Neural progenitor cell (in vitro differentiated cells): ENCODE measurements at places on chromosomes 3 and 15. TPM values are rescaled to one million over a fixed set of nuclear protein-coding genes. Genes with fewer than 3 reads are reported as not detected.

The NPAP1 gene
- 0.06 TPM in 1 of 2 replicates, not detected in the other for total RNA-seq

The SLC28A1 gene
- not detected in 2 replicates for total RNA-seq

The EPHB1 gene
- total RNA-seq = 8.8 and 9.1 TPM in 2 replicates

The SSUH2 gene
- total RNA-seq = 0.22 and 0.37 TPM in 2 replicates

The TMEM62 gene
- total RNA-seq = 6.9 and 11.9 TPM in 2 replicates

The GOLGA8G gene
- total RNA-seq = 0.04 TPM in 1 of 2 replicates, not detected in the other

The TJP1 gene
- total RNA-seq = 98.1 and 126 TPM in 2 replicates

The CFAP92 gene
- 5.3 and 5.5 TPM in 2 replicates for total RNA-seq

- peak; percentile 54 for DNase-seq
These were observed at the start of gene TIMP4 for GRCh38 chr3:12158387-12159226. Gene TIMP4, minus strand, starts transcription at chr3:12158912. Its CDS starts 72 bp downstream, at chr3:12158840.

DNA sequence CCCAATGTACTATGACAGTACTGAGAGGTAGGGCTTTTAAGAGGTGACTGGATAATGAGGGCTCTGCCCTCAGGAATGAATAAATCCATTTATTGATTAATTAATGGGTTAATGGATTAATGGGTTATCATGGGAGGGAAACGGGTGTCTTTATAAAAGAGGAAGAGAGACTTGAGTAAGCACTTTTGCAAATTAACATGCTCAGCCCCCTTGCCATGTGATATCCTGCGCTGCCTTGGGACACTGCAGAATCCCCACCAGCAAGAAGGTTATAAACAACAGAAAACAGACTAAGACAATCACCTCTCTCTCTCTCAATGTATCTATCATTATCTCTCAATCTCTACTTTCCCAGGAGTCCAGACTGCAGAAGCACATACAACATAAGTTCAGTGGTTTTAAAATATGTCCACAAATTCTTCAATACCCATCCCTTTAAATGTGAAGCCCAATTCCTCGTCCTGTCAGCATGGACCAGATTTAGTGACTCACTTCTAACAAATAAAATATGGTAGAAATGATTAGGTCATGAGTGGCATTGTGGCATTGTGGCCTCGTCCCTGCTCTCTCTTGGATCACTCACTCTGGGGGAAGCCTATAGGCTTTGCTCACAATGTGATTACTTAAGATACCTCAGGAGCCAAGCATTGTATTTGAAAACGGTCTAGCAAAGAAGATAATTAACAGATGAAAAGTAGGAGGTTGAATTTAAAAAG lies 40.0 kb upstream of the IL12A start:
- no peak for DNase-seq

GRCh38 chr3:113867506-113867905 lies 28.9 kb downstream of the GRAMD1C start:
- no peak for DNase-seq

DNA sequence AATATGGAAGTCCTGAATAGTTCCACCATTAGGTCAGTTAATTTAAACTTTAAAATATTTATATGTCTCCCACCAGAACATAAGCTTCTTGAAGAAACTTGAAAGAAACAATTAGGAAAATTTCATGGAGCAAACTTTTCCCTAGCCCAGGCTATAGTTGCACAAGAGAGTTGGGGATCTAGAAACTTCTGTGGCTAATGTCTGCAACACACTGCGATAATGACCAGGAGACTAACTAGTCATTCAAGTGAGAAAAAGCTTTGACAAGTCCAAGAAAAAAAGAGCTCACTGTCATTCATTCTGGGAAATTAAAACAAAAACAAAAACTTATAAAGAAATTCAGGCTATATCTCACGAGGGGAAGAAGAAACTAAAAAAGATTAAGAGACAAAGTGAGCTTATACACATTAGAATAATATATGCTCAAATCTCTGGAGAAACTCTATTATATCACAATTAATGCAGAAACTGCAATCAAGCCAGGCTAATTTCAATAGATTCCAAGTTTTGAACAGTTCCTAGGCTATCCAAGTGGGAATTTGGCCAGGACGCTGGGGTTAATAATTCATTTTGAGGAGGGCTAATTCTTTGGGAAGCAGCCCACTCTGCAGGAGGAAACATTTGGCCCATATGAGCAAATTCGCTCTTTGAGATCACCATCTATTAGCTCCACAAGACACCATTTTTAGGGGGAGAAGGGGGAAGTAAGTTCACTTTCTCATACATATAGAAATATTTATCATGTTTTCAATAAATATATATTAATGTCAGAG lies 134.6 kb downstream of the MEIS2 start:
- DNase-seq = no peak

- peak; percentile 43 for DNase-seq
These were observed 8.3 kb downstream of the B3GALNT1 start for GRCh38 chr3:161096771-161097367.

GRCh38 chr3:184618811-184619210 lies 57.2 kb downstream of the EPHB3 start:
- no peak for DNase-seq

DNA sequence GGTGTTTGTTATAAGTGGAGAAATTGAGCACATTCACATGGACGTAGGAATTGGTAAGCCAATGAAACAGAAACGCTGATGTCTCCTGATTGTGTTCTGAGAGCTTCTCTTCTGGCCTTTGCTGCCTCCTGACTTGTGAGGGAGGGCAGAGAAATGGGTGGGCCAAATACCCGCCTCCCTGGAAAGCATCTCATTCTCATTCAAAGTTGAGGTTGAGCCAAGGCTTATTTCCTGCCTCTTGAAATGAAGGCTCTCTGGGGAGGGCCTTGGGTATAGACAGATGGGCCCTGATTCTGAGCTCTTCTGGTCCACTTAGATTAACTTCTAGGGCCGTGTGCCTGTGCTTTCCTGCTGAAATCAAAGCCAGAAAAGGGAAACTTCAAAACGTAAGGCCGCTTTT lies 57.4 kb upstream of the MYZAP start:
- no peak for DNase-seq

DNA sequence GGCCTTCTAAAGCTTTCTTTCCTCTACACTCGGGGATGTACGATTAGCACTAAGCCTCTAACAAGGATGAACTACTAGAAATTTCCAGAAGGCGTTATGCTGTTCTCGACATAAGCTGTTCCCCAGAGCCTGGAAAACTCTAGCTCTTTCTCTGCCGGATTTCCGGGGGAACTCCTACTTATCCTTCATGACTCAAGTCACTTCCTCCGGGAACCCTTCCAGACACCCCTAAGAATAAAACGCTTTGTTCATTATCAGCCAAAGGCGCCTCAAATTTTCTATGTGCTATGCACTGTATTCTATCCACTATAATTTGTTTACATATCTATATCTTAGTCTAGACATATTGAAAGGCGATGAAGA lies 455 bp upstream of the SNAP23 start:
- peak; percentile 11 for DNase-seq

- DNase-seq = no peak
These were observed 6.5 kb upstream of the GLB1 start for GRCh38 chr3:33103480-33103879.

DNA sequence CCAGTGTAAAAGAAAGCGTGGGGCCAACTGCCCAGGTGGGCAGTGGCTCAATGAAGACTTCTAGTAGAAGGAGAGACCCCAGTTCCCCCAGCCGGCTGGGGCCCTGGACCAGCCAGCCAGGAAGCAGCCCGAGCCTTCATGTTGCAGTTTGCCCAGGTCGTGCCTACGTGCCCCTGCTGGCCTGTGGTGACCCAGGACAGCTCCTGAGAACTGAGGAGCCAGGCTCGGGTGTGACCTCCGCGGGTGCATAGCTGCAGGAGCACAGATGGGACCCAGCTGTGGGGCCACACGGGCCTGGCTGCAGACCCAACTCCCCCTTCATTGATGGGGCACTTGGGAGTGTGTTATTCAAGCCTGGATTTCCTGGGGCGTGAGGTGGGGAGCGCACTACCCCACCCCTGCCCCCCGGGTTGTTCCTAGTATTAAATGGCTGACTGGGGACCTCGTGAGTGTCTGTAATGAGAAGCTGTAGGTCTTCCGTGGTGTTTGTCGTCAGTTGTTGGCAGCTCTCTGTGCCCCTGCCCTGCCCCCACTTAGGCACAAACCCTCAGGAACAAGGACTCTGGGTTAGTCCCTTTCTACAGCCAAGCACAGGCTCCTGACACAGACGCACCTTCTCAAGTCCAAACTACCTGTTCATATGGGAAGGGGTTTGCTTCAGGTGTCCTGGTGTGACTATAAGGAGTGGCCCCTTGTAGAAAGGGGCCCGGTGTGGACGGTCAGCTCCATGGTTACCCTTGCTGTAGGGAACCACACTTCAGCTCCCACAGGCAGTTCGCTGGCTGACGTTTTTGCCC lies 39.1 kb downstream of the IDH2 start:
- DNase-seq = no peak

DNA sequence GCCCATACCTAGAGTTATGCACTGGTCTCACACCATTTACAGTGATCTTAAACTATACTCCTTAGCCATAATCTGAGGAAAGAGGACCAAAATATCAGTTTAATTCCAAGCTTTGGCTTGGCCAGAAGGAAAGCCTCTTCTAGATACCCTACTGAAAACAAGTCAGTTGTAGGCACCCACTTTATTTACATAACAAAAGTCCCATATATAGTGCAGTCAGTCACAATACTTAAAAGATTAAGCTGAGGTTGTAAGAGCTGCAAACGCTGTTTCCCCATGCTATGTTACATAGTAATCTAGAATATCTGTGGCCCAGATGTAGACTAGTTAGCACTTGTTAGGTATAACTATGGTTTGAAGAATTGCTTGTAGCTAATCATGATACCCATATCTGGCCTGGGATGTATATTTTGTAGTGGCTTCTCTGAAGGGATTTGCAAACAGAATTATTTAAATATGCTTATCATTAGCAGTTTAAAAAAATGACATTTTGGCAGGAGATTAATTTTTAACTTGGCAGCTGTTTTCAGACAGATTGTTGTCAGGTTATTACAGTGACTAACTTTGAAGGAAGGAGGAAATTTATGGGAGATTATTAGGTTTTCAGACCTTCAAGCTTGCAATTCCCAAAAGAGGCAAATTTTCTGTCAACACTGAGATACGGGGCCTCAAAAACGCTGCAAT lies 160.4 kb upstream of the SLC2A2 start:
- no peak for DNase-seq

GRCh38 chr15:91857224-91857585 lies 3.7 kb downstream of the SLCO3A1 start:
- DNase-seq = no peak

GRCh38 chr15:81777546-81777945 lies 268.3 kb downstream of the MEX3B start:
- no peak for DNase-seq

GRCh38 chr3:187641320-187642016 lies 28.7 kb downstream of the SST start:
- no peak for DNase-seq

DNA sequence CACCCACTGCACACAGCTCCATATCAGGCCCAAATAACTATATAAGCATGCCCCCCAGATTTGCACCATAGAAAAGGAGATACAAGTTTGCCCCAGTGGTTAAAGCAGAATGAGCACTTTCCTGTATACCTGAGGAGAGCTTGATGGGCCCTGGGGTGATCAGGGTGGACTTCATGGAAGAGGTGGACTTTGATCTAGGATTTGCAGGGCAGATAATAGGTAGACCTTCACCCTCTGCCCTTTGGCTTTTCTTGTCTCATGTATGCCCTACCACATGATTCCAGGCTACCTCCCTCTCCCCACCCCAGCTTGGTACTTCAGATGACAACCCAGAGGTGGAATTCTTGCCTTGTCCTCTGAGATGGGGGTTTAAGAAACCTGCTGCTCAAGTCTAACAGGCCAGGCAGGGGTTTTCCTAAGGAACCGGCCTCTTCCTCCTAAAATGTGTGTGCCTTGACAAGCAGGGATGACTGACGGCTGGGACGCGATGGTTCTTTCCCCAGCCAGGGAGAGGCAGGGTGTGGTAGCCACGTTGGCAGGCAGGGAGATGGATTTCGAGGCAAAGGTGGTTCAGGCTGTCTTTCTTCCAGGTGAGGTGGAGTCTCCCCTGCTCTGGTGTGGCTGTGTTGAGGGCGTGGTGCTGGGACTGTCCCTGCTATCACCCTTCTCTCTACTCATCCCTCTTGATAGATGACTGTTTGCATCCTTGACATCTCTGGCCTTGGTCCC lies 6.6 kb upstream of the RHCG start:
- no peak for DNase-seq

DNA sequence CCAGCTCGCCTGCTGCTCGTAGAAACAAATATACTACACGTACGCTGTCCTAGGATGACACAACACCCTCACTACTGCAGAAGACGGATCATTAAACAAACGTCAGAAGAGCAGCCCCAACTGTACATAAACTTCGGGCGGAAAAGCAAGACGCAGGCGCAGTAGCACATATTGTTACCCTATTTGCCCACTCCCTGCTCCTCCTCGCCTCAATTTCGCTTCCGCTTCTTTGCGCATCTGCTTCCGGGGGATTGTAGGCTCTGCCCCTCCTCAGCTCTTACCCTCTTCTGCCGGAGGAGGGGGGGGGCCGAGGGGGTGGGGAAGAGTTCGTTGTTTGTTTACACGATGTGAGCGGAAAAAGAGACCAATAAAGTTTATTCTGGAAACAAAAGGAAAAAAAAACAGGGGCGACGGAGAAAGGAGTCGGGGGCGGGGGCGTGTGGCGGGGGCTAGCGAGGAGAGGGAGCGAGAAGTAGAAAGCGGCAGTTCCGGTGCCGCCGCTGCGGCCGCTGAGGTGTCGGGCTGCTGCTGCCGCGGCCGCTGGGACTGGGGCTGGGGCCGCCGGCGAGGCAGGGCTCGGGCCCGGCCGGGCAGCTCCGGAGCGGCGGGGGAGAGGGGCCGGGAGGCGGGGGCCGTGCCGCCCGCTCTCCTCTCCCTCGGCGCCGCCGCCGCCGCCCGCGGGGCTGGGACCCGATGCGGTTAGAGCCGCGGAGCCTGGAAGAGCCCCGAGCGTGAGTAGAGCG lies at the start of gene PIK3CA:
PIK3CA (plus strand) TSS at position 485 of the 743 bp plus-strand sequence. CDS start 50,469 bp downstream, outside the sequence.
- DNase-seq = peak; percentile 96

DNA sequence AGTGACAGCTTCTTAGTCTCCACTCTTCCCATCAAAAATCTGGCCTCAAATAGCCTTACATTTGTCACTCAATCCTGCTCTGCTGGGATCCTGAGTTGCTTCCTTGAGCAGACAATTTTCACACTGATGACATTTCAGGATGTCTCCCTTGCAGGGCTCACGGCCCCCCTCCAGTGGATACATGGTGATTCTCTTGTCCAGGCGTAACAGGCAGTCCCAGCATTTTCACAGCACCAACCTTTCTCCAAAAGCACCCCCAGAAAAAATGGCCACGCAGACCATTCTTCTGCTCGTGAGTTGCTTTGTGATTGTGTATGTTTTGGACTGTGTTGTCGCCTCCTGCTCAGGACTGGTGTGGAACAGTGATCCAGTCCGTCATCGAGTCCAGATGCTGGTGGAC lies 47.4 kb upstream of the WNT7A start:
- DNase-seq = no peak

- no peak for DNase-seq
These were observed 29.3 kb upstream of the ADGRG7 start for GRCh38 chr3:100580147-100580546.

GRCh38 chr15:77160562-77161478 lies 89.9 kb upstream of the TSPAN3 start:
- DNase-seq = no peak

DNA sequence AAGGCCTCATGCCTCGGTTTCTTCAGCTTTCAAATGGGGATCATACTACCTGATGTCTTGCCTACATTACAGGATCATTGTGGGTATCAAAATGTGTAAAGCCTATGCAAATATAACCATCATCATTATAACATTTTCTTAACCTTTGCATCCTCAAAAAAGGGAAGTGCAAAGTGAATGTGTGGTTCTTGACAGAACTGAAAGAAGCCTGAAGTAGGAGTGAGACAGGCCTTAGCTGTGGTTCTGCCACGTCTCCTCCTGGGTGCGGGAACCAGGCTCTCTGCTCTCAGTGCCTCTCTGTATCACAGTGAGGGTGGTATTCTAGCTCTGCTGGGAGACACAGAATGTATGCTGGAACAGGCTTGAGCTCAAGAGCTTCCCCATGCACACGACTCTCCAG lies 316.9 kb upstream of the ICE2 start:
- no peak for DNase-seq

- no peak for DNase-seq
These were observed 38.8 kb upstream of the SV2B start for GRCh38 chr15:91061230-91061629.
